T-helper 22 cell (primary cell): ENCODE measurements at places on chromosomes 5 and 9.

- DNase-seq, result no peak
Observed at GRCh38 chr5:53032188-53032587, 43.0 kb downstream of the ITGA2 start.

DNA sequence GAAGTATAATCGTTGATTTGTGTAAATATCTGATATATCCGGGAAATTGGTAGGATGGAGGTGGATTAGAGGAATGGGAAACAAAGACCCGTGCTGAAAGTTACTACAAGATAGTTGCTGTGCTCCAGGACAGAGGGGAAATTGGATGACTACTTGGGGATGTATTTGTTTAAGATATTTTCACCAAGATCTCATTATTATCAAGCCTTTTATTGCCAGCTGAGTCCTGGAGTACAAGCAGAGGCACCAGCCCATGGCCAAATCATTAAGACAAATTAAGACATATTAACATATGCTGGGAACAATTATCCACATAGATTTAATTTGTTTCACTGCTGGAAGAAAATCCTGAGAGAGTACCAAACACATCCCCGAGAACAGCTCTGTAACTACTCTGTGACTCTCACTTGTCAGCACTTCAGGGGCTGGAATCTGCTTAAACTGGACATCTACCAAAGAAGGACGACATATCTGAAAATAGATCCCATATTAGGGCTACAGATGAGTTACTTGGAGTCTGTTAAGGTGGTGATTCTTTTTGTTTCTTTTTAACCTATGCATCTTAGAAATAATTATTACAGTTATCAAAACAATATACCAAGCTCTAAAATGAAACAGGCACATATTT is 68.2 kb downstream of the SLC1A1 start:
- no peak for DNase-seq

- DNase-seq, result no peak
Observed at GRCh38 chr5:73267766-73268435, 94.9 kb downstream of the TMEM174 start.

DNA sequence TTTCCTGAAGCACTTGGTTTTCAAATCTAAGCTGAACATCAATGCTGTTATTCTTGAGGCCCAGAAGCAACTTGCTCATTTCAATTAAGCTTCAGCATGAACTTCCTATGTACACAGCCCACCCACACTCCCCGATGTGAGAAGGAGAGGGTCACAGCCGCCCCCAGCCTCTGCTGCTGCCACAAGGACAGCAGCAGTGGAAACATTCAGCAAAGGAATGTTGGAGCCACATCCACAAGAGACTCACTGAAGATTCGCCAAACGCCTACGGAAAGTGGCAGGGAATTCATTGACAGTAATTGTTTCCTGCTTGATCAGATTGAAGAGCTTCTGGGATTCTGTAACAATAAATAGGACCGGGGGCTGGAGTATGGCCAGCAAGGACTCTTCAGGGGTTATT is 2.9 kb downstream of the TGFBI start:
- DNase-seq, result no peak

- DNase-seq, result no peak
Observed at GRCh38 chr9:98892288-98892687, 51.4 kb upstream of the COL15A1 start.

DNA sequence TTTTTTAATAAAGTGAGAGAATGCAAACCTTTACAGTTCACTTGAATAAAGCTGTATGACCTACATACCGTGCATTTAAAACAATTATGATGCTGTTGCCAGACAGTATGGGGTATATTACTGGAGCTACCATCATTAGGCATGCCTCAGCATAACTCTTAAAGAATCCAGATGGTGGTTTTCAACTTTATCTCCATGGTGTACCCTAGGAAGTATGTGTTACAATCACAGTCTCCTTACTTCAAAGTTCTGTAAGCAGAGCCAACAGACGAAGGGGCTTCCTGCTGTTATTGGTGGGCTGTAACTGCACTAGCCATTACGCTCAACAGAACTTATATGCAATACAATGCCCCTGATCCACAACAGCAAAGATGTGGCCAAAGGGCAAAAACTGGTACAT is 803.3 kb downstream of the DTWD2 start:
- DNase-seq, result no peak

- no peak for DNase-seq
Observed at GRCh38 chr9:81592887-81593266, 96.5 kb downstream of the TLE1 start.

- no peak for DNase-seq
Observed at GRCh38 chr5:61290791-61291210, 41.3 kb upstream of the ZSWIM6 start.

DNA sequence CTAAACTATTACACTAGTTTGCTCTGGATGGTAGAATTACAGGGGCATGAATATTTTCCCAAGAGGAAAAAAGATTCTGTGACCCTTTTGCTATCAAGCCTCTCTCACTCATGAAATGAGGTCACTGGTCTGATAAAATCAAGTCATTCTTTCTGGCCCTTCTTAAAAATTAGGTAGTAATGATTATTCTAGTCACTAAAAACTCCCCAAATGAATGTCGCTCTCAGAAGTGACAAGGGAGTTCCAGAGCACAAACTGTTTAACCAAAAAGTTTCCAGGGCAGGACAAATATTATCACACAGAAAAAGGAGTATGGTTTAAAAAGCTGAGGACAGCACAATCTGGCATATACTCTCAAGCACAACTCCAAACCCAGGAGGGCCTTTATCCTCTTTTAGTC is 12.5 kb downstream of the ERMP1 start:
- no peak for DNase-seq

GRCh38 chr5:32225445-32225844 is 51.3 kb upstream of the GOLPH3 start:
- DNase-seq, result no peak

DNA sequence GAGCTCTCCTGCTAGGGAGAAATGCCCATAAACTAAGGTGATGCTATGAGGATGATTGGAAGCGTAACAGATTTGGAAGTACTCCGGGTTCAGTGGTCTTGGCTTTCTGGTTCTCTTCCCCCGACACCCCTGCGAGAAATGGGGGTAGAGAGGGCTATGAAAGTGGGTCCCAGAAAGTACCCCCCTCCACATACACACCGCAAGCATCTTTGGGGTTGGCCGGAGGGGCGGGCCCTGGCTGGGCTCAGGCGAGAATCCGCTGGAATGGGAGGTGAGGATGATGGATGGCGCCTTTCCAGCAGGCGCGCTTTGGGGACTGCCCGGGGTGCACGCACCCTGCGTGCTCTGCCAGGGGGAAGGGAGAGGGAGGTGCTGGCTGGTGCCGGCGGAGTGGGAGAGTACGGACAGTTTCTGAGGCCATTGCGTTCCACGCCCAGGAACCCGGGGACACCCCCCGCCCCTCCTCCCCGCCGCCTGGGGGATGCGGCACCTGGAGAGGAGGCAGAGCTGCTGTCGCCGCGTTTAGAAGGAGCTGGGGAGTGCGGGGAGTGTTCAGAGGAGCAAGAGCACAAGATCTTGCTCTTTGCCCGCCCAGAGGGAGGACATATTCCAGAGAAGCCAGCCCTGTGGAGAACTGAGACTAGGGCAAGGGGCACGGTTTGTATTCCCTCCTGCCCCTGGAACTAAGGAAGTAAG is 1.9 kb downstream of the PCSK5 start:
- DNase-seq, result no peak
